ENCODE measurements at places on chromosomes 3 and 15.

- no peak for DNase-seq
Measured at GRCh38 chr3:72938471-72939265, 50.8 kb downstream of the GXYLT2 start.

DNA sequence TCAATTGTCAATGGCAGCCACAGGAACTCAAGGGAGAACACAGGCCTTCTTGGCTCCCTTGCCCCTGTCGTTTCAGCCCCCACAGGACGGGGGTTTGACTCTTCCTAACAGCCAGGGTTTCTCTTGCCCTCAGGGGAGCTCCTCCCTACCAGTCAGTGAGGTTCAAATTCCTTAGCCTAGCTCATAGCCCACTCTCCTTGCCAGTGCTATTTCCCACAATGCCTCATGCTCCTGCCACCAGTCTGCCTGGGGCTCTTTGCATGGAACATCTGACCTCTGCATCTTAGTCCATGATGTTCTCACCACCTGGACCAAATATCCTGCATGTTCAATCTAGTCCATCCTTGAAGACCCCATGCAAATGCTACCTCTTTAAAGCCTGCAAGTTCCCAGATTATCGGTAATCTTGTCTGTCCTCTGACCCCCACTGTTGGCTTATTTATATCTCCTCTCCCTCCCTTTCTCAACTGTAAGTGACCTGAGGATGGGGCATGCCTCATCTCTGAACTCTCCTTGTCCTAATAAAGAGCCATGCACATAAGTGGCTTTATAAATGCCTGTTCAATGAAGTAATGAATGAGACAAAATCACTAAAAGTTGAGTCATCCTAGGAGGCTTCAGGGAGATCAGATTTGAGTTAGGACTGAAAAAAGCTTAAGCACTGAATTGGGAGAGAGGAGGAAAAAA is 78.0 kb downstream of the MYO1E start:
- no peak for DNase-seq

DNA sequence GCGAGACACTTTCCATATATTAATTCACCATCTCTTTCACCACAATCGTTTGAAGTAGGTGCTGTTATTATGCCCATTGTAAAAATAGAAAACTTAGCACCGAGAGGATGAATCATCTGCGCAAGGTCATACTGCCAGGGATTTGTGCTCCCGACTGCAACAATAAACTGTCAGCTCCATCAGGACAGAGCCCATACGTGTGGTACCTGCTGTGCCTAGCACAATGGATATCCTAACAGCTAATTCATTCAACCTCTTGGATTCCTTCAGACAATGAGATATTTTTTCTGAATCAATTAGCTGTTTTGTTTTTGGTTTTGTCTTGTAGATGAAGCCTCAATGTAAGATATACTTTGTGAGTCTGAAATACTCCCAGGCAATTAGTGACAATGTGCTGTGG is 32.3 kb upstream of the PROK2 start:
- DNase-seq, result no peak

GRCh38 chr3:151426341-151426657 is 34.6 kb downstream of the IGSF10 start:
- no peak for DNase-seq

DNA sequence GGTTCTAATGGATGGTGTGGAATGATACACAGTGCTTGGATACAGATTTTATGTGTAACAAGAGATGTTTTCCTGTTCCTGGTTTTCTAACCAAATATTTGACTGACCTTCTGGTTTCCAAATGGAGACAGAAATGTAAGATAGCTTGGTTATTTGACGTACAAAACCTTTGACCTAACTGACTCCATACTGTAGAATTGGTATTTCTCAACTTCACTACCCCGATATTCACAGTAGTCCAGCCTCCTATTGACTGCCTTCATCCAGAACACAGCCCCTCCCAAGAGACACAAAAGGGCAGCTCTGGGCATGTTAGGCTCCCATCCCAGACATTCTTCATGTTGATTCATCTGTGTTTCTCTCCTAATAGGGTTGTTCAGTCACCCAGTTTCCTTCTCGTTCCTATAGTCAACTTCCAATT is 33.4 kb downstream of the MYO1E start:
- no peak for DNase-seq

DNA sequence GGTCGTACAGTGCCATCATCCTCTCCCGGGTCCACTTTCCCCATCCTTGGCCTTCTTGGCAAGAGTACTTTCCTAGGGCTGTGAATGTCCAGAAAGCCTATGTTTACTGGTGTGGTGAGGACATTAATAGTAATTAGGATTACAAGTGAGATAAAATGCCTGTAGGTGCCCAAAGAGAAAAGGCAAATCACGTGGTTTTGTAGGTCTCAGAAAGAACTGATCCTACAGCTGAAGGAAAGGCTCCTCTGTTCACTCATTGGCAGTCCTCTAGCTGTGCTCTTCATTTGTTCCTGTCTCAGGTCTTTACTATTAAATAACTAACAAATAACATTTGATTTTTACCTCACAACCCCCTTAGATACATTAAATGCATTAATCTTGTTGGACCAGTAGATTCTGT is 220.1 kb upstream of the CBLB start:
- DNase-seq, result no peak

- DNase-seq, result no peak
Measured at GRCh38 chr15:22855791-22856190, 17.3 kb downstream of the NIPA2 start.

- no peak for DNase-seq
Measured at GRCh38 chr3:16523778-16524177, 10.3 kb upstream of the RFTN1 start.

DNA sequence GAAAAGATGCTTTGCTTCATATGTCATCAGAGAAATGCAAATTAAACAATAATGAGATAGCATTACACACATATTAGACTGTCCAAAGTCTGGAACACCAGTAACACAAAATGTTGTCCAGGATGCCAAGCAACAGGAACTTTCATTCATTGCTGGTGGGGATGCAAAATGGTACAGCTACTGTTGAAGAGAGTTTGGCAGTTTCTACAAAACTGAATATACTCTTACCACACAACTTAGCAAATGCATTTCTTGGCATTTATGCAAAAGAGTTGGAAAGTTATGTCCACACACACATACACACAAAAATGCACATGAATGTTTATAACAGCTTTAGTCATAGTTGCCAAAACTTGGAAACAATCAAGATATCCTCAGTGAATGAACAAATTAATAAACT is 195.2 kb upstream of the MME start:
- no peak for DNase-seq

DNA sequence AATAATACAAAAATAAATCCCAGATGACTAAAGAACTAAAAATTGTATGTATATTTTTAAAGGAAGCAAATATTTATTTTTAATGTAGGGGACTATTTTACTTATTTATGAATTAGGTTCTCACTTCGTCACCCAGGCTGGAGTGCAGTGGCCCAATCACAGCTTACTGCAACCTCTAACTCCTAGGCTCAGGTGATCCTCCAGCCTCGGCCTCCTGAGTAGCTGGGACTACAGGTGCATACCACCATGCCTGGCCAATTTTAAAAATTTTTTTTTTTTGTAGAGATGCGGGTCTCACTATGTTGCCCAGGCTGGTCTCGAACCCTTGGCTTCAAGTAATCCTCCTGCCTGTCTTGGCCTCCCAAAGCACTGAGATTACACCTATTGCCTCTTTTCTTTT is 42.6 kb downstream of the CMTM7 start:
- DNase-seq, result no peak

DNA sequence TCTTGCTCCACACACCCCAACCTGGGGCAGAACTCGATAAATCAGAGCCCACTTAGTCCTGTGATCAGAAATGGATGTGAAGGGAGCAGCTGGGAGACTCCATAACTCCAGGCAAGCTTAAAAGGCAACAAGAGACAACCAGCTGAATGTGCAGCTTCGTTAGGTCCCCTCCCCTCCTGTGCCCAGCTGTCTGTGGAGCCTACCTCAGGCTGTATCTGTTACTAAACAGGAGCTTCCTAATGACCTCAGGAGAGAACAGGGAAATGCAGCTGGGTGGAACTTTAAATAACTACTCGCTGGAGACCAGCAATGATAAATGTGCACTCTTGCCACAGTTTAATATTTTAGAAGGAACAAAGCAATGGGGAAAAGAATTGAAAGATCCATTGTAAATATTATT is 25.9 kb downstream of the SLC9A9 start:
- no peak for DNase-seq

GRCh38 chr3:189235214-189235613 is 63.4 kb downstream of the TPRG1 start:
- no peak for DNase-seq

- DNase-seq, result no peak
Measured at GRCh38 chr15:92650966-92651365, 4.6 kb downstream of the FAM174B start.

DNA sequence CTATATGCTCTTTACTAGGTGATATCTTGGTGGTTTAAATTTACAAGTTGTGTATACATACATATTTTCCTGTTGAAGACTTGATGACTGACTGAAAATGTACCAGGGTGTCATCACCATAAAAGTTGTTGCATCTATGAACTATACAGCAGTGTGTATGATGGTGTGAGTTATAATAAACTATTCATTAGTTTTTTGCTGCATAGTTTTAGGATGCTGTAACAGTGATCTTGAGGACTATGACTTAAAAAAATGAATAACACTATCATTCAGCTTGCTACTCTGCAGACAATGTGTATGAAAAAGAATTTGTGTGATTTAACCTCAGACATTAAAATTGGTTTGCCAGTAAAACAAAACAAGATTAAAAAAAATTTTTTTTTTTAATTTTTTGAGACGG is 49.0 kb downstream of the UBE2E2 start:
- no peak for DNase-seq

GRCh38 chr3:18403061-18403460 is 22.1 kb downstream of the SATB1 start:
- no peak for DNase-seq

GRCh38 chr3:12831301-12831866 is 10.0 kb downstream of the RPL32 start:
- no peak for DNase-seq

All from stimulated activated CD4-positive, alpha-beta T cell treated with anti-CD3 and anti-CD28 coated beads, Interleukin-1b, Interleukin-23, amount 100 ng/mL, for 1 hour (primary cell).